ENCODE measurements at places on chromosomes 2 and 18.

- DNase-seq: no peak
Measured at GRCh38 chr2:174692256-174692919, 71.9 kb downstream of the CHRNA1 start.

DNA sequence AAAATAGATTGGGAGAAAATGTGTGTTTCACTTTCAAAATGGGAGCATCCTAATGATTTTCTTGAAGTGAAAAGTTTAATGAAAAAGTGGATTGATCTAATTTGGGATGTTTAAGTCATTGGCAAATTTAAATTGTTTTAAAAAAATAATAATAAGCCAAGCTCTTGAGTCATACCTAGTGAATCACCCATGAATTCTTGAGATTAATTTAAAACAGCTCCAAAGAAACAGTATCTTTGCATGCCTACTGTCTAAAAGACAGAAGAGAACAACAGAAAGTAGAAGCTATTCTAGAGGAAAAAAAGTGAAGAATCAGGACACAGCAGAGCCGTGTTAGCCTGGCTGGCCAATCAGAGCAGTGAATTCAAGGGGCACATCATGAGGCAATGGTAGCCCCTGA lies 7.7 kb downstream of the ACVR1C start:
- DNase-seq: no peak

- no peak for DNase-seq
Measured at GRCh38 chr2:201882353-201883090, 76.2 kb downstream of the CDK15 start.

DNA sequence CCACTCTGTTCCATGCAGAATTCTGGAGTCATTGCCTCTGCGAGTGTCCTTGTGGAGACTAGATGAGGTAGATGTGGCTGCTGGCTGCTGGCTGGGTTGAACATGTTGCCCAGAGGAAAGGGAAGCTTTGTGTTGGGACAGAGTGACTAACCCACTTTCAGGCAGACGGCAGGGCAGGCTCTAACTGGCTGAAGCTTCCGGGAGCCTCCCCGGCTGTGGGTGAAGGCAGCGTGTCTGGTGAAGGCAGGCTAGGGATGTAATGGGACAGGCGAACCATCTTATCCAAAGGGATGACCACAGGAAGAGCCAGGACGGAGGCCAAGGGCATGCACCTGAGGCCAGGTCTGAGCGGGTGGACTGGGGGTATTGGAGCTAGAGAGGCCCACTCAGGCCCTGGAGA lies 16.0 kb downstream of the ASPRV1 start:
- DNase-seq: no peak

- DNase-seq: no peak
Measured at GRCh38 chr2:215352602-215353001, 40.7 kb downstream of the ATIC start.

DNA sequence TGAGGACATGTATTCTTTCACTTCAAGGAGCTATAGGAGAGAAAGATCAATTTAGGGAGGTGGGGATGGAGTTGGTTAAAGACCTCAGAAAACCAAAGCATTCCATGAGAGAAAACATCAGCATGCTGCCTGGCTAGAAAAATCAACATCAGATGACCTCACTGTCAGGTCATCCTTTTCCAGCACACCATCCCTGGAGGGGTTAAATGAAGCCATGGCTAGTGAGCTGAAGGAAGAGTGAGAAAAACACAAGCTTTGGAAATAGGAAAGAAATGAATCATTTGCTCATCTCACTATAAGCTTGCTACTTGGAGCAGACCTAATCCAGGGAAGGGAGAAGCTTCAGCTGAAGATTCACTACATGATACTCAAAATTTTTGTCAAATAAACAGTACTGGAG lies 109.5 kb upstream of the ITGB6 start:
- peak; percentile 53 for DNase-seq

- DNase-seq: no peak
Measured at GRCh38 chr2:119304847-119305246, 61.8 kb downstream of the C2orf76 start.

GRCh38 chr2:67394734-67395133 lies 2.4 kb upstream of the ETAA1 start:
- DNase-seq: no peak

- no peak for DNase-seq
Measured at GRCh38 chr2:233446606-233447305, 92.5 kb downstream of the DGKD start.

- peak; percentile 99 for DNase-seq
Measured at GRCh38 chr2:26785431-26786206, at the start of gene CENPA. CENPA (plus strand) TSS chr2:26786056; CDS start chr2:26786197, 141 bp downstream.
